Stimulated activated CD8-positive, alpha-beta memory T cell treated with anti-CD3 and anti-CD28 coated beads, Interleukin-15, amount 100 ng/mL, for 48 hours (primary cell): ENCODE measurements at places on chromosomes 5 and 9.

DNA sequence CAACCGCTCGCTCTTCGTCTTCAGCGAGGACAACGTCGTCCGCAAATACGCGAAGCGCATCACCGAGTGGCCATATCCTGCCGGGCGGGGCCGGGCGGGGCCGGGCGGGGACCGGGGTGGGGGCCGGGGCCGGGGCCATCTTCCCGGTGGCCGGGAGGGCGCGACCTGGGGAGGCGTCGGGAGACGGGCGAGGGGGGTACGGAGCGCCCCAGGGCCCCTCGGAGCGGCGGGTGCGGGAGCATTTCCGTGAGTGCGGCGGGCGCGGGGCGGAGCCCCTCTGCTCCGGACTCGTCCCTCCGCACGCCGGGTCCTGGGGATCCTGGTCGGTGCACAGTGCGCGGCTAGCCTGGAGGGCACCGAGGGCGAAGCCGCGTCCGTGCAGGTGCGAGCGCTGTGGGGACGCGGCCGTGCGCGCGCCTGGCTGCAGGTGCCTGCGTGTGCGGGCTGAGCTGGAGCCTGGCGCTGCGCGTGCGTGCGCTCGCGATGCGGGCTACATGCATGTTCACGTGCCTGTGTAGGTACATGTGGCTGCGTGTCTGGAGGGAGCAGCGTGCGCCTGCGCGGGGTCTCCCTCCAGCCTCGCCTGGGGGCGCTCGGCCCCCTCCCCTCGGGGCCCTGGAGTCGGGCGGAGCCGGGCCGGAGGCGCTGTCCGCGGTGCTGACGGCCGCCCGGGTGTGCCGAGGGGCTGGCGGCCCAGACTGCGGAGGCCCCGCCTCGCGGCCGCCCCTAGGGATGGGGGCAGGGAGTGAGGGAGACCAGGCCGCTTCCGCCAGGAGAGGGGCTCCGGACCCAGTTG is 762 bp downstream of the CACNA1B start:
- peak; percentile 7 for DNase-seq

- DNase-seq, result no peak
Measured at GRCh38 chr9:121640491-121641223, 10.8 kb upstream of the DAB2IP start.

DNA sequence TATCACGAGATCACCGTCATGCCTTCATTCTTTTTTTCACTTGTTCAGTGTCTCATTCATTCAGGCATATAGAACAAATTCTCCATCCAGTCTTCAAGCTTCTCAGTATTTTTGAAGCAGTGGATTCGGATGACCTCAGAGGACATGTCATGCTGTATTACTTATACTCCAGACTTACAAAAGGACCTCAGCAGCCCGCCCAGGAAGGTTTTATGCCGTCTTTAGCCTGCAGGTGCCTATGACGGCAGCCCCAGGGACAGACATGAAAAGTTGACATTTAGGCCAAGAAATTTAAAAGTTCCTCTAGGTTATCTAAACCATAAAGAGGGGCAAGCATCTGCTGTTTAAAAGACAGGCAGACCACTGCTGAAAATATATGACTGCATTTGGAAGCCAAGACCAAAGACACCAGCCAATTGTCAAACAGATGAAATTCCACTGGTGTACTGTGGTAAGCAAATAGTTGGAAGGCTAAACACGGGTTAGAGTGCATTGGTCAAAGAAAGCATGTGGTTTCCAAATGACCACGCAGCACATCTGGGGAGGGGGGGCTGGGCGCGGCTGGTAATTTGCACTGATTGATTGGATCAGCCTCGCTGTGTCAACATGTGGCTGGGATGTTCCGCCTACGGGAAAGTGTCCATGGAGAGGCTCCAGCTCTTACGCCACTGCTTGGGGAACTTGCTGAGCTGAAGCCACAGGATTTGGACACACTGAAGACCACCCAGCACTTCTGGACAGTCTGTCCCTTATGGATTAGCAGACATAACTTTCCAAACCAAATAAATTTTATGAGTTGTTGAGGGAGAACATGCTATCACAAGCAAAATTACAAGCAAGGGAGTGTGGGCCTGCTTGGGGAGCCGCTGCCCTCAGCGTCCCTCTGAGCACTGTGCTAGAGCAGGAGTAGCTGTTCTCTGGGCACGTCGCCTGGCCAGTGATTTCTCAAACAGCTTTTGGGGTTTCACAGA is 173.6 kb downstream of the FANCC start:
- no peak for DNase-seq

- DNase-seq, result no peak
Measured at GRCh38 chr5:58207076-58207475, 252.8 kb downstream of the PLK2 start.

GRCh38 chr5:82820961-82821845 is 256.0 kb downstream of the TMEM167A start:
- no peak for DNase-seq

- no peak for DNase-seq
Measured at GRCh38 chr5:132295505-132296411, 1.6 kb downstream of the SLC22A4 start.

DNA sequence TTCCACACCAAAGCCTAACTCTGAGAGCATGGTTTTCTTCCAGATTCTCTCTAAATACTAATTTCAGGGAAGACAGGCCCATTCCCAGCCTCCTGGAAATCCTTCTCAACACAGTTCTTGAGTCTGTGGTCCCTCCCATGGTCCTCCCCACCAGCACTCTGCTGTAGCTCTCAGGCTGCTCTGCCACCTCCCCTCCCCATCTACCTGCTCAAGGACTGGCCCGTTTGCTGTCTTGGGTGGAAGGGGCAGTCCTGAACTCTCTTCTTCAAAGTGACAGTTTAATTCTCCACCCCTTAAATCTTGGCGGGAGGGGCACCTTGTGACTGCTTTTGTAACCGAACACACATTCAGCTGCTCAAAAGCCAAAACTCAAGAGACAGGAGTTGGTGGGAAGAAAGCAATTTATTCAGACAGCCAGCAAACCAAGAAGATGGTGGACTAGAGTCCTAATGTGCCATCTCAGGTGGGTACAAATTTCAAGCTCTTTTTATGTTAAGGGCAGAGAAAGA is 7.6 kb upstream of the LCN15 start:
- no peak for DNase-seq

DNA sequence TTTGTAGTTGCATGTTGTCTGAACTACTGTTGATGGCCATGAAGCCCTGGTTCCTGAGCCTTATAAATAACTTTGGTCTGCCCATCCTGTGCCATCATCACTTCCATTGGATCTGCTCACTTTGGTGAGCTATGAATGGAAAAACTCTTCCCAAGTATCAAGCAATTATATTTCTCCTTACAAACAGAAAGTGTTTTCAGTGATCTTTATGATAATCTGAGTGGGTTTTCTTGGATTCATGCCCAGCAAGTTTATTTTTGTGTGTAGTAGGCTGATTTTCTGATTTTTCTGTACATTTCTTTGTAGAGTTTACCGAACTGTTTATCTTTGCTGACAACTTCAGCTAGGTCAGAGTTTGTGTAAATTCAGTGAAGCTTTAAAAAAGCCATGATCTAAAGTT is 31.0 kb downstream of the CAMK4 start:
- DNase-seq, result no peak

DNA sequence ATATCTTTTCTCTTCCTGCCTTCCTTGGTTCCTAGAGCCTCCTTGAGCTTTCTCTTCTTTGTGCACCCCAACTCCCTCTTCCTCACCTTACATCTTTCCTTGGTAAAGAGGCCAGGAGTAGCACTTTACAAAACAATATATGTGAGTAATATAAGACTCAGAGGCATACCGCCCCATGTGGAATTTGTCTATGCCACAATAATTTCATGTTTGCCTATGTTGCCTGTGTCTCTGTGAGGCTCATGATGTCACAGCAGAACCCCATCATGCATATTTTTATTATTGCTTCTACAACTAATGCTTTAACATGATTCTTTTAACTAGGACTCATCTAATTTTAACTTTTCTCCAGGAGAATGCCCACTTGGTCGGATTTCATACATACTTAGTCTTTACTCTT is 15.0 kb upstream of the LVRN start:
- DNase-seq, result no peak

- DNase-seq, result no peak
Measured at GRCh38 chr9:21789541-21790037, 12.8 kb upstream of the MTAP start.

- DNase-seq, result no peak
Measured at GRCh38 chr5:122607818-122608217, 167.1 kb upstream of the SNX2 start.

DNA sequence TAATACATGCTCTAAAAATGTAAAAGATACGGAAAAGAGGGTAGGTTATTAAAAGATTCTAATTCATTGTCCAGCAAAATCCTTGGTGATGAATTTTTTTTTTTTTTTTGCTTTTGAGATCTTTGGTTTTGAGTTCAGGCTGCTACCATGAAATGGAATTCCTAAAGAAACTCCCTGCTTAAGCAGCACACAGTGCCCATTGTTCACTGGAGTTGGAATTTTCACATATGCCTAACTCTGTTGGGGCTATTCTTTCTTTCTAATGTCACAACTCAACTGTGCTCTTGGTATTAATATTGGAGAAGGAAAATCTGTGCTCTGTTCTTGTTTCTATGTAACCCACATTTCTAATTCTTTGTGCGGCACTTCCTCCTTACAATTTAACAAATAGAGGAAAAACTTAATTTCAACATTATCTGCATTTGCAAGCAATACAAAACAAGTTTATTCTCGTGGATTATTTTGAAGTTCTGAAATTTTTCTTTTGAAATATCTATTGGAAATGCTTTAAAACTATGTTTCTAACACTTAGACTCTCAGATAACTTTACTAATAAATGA is 21.6 kb downstream of the MATR3 start:
- DNase-seq, result no peak

GRCh38 chr9:94157050-94157801 is 73.0 kb downstream of the PTPDC1 start:
- DNase-seq, result no peak

GRCh38 chr5:38872826-38873225 is 27.0 kb downstream of the OSMR start:
- no peak for DNase-seq

GRCh38 chr9:132015866-132016265 is 63.8 kb downstream of the MED27 start:
- DNase-seq, result no peak

DNA sequence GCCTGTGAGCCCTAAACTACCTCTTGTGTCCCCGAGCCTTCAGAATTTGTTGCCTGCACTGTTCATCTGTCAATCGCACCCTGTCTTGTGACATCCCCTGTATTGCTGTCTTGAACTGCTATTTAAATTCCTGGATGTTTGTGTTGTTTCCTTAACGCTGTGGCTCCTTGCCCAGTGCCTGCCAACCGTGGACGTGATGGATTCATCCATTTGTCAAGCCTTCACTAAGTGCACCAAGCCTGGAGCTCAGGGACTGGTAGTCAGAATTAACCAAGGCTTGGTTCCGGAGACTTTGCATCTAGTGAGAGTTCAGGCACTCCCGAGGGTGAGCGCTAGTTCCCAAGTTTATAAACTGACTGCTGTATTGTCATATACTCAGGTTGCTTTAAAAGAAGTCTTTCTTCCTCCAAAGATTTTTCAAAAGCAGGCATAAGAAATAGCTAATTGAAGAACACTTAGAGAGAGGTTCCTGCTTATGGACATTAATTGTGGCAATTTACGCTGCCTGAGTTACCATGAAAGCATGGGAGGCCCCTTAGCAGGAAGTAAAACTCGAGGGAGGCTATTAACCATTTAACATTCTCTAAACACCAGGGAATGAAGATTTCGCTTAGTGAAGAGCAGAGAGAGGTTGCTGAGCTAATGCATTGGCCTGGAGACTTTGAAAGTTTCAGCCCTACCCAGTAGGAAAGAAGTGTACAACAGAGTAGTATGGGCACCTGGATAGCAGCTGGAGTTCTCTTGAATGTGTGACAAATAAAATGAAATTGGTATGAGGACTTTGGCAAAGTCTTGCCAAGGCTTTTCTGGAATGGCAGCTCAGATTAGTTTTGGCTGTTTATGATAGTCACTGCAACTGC is 29.0 kb downstream of the RGS3 start:
- DNase-seq, result no peak

DNA sequence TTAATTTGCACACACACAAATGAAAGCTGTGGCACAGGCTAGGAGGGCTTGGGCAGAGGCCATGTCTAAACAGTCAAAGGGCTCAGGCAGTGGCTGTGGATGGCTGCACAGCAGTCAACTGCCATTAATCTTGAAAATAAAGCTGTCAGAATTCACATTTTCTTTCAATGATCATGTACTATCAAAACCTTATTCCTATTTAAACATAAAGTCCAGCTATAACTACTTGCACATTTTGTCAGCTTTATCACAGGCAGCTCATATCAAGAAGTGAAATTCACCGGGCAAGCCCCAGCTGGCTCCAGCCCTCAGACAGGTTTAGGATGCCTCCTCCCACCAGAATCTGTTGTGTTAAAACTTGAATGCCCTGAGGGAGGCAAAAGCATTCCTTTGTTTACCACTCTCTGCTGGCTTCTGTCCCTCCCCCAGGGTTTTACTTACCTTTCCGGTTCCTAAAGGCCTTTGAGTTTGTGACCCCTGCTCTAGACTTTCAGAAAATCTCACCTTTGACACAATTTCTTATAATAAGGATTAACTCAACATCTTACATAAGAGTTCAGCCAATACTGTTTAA is 54.9 kb upstream of the GRAMD2B start:
- no peak for DNase-seq

DNA sequence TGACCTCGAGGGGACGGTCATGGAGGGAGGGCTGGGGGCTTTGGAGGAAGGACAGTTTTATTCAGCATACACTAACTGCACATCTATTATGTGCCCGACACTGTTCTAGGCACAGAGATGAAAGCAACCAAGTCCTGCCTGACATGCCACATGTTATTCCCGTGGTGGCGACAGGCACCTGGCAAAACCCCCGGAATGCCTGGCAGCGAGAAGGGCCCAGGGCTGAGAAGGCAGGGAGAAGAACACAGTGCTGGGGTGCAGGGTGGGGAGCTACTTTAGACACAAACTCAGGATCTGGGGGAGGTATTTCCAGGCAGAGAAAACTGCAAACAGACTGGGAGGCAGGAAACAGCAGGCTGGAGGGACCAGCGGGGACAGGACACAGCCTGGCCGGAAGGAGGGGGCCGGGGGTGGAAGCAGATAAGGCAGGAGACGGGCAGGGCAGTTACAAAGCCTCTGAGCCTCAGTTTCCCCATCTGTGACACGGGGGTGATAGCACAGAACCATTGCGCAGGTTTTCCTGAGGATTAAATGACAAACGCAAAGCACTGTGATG is 77.7 kb downstream of the STK10 start:
- DNase-seq, result no peak

DNA sequence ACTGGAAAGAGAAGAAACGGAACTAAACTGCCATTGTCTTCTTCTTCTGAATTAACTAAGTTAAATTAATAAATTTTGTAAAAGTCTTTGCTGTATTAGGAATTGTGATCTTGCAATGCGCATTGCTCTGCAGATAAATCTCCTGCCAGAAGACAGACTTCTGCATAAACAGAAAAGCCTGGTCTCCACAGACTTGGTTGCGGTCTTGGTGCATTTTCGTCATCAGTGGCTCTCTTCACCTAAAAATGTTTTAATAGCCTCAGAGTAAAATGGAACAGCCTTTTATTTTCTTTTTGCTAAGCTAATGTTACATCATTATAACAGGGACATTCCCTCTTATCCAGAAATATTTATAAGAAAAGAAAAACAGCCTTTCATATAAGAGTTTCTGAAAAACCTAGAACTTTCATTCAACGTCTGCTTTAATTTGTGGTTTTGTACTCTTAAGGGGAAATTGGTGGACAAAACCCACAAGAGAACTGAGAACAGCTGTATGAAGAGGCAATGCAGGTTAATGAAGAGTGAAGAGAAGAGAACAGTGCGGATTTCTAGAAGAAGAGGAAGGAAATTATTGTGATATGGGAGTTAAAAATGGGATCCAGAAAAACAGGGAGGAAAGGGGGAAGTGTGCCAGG is 10.1 kb downstream of the IFNA5 start:
- no peak for DNase-seq
